ENCODE measurements at places on chromosomes 5 and 9. TPM values are rescaled to one million over a fixed set of nuclear protein-coding genes. Genes with fewer than 3 reads are reported as not detected.

- H3K4me1 ChIP-seq, result peaks cover 65% of the 10 kb centered on the region
- peaks cover 86% of the 10 kb centered on the region for H3K27me3 ChIP-seq
- DNase-seq, result no peak
- H3K27ac ChIP-seq, result no peak overlapping the region
- H3K4me3 ChIP-seq, result peak overlapping the region; percentile 72
- no peaks in the 10 kb centered on the region for H3K36me3 ChIP-seq
Observed at GRCh38 chr5:154475591-154476353, 2.3 kb downstream of the HAND1 start.

GPR150 gene
- 1.6 TPM for total RNA-seq

PCDHA3 gene
- not detected for total RNA-seq

DNA sequence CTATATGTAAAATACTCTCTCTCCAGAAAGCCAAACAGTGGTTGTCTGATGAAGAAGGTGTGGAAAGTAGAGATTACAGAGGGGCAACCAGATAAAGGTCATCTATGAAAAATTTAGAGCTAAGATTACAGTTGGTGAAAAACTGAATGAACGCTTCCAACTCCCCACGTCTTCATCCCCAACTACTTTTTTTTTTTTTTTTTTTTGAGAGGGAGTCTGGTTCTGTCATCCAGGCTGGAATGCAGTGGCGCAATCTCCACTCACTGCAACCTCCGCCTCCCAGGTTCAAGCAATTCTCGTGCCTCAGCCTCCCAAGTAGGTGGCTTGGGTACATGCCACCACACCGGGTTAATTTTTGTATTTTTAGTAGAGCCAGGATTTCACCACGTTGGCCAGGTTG, 64.3 kb downstream of the RAPGEF6 start:
- no peak overlapping the region for H3K27ac ChIP-seq
- peaks cover 6% of the 10 kb centered on the region for H3K36me3 ChIP-seq
- no peaks in the 10 kb centered on the region for H3K27me3 ChIP-seq
- no peak overlapping the region for H3K4me3 ChIP-seq

- peaks cover 93% of the 10 kb centered on the region for H3K4me1 ChIP-seq
- H3K27ac ChIP-seq, result peak overlapping the region; percentile 98
- H3K27me3 ChIP-seq, result no peaks in the 10 kb centered on the region
Observed at GRCh38 chr5:170273968-170274710, 23.4 kb downstream of the LCP2 start.

GRCh38 chr5:141855265-141856036, 22.8 kb downstream of the PCDH1 start:
- H3K4me3 ChIP-seq, result no peak overlapping the region
- H3K27ac ChIP-seq, result no peak overlapping the region
- no peaks in the 10 kb centered on the region for H3K27me3 ChIP-seq
- no peaks in the 10 kb centered on the region for H3K36me3 ChIP-seq

ANKRD34B gene
- total RNA-seq, result not detected

DNA sequence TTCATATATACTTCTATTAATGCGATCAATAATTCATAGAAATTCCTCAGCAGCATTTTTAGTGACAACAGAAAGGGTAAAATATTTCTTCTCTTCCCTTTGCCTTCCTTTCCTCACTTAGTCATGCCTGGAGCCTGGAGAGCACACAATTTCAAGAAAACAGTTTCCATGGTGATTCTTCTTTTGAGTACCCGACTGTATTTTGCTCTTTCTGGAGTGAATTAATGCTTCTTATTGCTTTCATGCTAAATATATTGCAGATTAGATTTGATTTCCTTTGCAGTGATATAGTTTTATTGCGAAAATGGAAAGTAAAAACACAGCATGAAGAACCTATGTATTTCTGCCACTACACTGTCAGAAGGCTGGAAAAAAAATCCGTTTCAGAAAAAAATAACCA, 153.5 kb downstream of the PPP2R2B start:
- H3K36me3 ChIP-seq, result peaks cover 11% of the 10 kb centered on the region
- no peak overlapping the region for H3K27ac ChIP-seq
- DNase-seq, result no peak
- H3K27me3 ChIP-seq, result no peaks in the 10 kb centered on the region

GRCh38 chr9:37971108-37971459, 67.2 kb upstream of the SLC25A51 start:
- H3K27ac ChIP-seq, result no peak overlapping the region
- no peaks in the 10 kb centered on the region for H3K4me1 ChIP-seq
- H3K4me3 ChIP-seq, result no peak overlapping the region
- H3K27me3 ChIP-seq, result peaks cover 3% of the 10 kb centered on the region

CKMT2 gene
- 0.78 TPM for total RNA-seq

DNA sequence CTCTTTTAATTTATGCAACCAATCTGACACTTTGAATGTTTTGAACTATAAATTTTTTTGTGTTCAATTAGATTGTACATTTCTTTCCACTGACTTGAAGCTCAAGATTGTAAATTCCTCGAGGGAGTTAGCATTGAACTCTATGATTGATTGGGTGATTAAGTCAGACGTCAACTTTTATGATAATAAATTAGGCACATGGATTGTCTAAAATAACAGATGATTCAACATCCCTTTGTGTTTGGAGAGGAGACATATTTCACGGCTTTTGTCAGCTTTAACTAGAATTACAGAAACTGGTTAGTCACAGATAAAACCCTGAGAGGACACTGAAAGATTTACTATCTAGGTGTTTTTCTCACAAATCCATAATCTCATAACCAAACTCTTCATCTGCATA, 32.7 kb upstream of the TXNDC8 start:
- no peaks in the 10 kb centered on the region for H3K4me1 ChIP-seq
- no peak for DNase-seq
- peaks cover 3% of the 10 kb centered on the region for H3K27me3 ChIP-seq
- no peak overlapping the region for H3K27ac ChIP-seq

GRCh38 chr9:133181561-133181960, 17.8 kb upstream of the GBGT1 start:
- no peak overlapping the region for H3K4me3 ChIP-seq
- no peaks in the 10 kb centered on the region for H3K36me3 ChIP-seq
- H3K4me1 ChIP-seq, result peaks cover 6% of the 10 kb centered on the region
- no peak overlapping the region for H3K27ac ChIP-seq

- H3K27me3 ChIP-seq, result no peaks in the 10 kb centered on the region
- no peak overlapping the region for H3K4me3 ChIP-seq
- H3K27ac ChIP-seq, result no peak overlapping the region
- H3K36me3 ChIP-seq, result no peaks in the 10 kb centered on the region
Observed at GRCh38 chr5:39396843-39397242, 27.9 kb downstream of the DAB2 start.

- H3K27me3 ChIP-seq, result no peaks in the 10 kb centered on the region
- DNase-seq, result no peak
- no peak overlapping the region for H3K27ac ChIP-seq
Observed at GRCh38 chr5:143142596-143143435, 260.7 kb downstream of the NR3C1 start.

DNA sequence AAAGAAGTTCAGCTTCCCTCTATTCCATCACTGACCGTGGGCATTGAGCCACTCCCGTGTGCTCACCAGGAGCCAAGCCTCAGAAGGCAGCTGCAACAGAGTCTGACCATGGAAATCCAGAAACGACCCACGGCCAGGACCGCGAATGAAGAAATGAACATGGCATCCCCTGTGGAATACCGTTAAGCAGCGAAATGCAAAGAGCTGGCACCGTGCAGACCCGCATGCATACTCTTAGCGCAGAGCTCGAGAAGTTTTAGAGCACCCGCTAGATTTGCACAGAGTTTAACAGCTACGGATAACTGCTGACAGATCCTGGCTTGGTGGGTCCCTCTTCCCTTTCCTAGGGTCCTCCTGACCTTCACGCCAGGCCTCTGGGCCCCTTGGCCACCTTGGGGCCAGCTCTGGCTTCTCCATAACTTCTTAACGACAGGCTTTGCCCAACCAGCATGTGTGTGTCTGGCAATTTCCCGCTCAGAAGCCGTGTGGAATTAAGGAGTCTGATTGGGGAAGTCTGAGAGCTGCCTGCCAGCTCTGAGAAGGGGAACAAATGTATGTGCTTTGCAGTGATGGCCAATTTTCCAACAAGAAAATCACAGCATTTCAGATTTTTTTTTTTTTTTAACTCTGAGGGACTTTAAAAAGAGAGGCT, 75.3 kb upstream of the COL5A1 start:
- no peak overlapping the region for H3K4me3 ChIP-seq
- H3K27me3 ChIP-seq, result no peaks in the 10 kb centered on the region
- no peak for DNase-seq
- peaks cover 12% of the 10 kb centered on the region for H3K36me3 ChIP-seq
- H3K4me1 ChIP-seq, result peaks cover 6% of the 10 kb centered on the region

- H3K27ac ChIP-seq, result no peak overlapping the region
- H3K4me3 ChIP-seq, result no peak overlapping the region
- H3K4me1 ChIP-seq, result no peaks in the 10 kb centered on the region
- H3K27me3 ChIP-seq, result no peaks in the 10 kb centered on the region
Observed at GRCh38 chr5:152601806-152602732, 197.0 kb upstream of the NMUR2 start.

DNA sequence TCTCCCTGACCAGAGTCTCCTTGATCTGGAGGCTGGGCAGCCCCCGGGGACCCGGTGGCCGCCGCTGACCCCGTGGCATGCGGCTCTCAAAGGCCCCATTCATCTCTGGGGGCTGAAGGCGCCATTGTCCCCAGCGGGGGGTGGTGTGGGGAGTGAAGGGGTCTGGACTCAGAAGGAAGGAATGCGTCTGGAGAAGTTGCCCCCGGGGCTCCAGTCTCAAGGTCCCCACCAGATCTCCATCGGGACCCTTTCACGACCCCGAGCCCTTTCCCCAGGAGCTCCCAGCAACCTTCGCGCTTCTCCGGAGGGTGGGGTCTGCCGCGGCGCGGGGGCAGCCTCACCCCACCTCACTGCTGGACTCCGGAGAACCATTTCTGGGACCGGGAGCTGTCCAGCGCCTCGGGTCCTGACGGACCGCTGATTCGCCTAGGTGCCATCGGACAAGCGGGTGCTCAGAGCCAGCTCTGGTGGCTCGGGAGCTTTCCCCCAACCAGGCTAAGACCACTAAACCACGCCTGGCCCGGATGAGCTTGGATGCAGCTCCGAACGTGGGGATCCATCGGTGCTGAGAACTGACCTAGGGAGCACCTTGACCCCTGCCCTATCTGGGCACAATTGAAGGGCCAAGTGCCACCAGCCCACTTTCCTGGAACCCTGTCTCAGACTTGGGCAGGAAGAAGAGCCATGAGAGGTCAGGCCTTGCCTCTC, 5.1 kb upstream of the PCDH1 start:
- H3K4me1 ChIP-seq, result peaks cover 12% of the 10 kb centered on the region
- no peak overlapping the region for H3K27ac ChIP-seq
- H3K4me3 ChIP-seq, result no peak overlapping the region
- no peak for DNase-seq

DNA sequence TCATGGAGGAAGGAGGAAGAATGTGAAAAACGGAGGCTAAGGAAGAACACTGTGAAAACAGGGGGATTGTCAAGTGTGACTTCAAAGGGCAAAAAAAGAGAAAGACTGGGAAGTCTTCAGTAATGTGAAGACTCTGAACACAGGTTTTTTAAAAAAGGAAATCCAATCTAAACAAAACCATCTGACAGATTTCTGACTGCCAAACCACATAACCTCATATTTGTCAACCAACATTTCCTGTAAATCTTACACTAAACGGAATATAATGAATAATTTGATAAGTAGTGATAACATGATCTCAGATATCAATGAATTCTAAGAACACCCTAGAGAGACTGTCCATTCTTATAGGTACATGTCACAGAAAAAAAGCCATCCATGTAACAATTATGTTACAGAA, 124.7 kb downstream of the FBN2 start:
- no peaks in the 10 kb centered on the region for H3K36me3 ChIP-seq
- no peaks in the 10 kb centered on the region for H3K27me3 ChIP-seq
- no peak for DNase-seq
- no peak overlapping the region for H3K27ac ChIP-seq
- no peak overlapping the region for H3K4me3 ChIP-seq
- no peaks in the 10 kb centered on the region for H3K4me1 ChIP-seq

DNA sequence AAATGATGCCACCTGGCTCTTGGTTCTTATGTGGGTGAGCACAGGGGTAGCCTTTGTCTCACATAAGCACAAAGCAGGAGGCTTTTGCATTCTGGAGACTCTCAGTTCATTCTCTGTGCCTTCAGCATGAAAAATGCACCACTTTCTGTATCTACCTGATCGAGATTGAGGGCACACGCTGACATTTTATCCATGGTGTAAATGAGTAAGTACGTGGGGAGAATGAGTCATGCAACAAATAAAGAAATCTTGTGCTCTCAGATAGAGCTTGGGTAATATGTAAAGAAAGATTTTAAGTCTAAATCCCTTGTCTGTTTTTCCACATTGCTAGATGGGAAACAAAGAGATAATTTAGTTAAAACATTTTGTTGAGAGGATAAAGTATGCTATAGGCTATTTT, 607.2 kb upstream of the WWC1 start:
- no peak overlapping the region for H3K27ac ChIP-seq
- no peaks in the 10 kb centered on the region for H3K36me3 ChIP-seq
- H3K4me1 ChIP-seq, result no peaks in the 10 kb centered on the region
- no peak overlapping the region for H3K4me3 ChIP-seq
- no peaks in the 10 kb centered on the region for H3K27me3 ChIP-seq
- DNase-seq, result no peak

PCDHGA12 gene
- total RNA-seq, result not detected

DNA sequence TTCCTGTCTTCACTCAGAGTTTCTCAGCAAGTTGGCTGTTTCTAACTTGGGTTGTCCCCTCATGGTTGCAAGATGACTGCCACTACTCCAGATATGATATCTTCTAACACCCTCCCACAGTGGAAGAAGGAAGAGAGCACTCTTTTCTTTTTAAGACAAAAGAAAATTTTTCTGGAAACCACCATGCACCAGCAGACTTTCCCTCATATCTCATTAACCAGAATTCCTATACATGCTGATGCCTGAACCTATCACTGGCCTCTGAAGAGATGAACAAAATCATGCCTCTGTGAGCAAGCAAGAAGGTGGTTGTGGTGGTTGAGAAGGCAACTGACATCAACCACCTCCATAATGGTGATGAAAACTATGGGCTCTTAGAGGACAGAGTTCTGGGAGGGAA, 56.8 kb downstream of the FEM1C start:
- no peak for DNase-seq
- peaks cover 26% of the 10 kb centered on the region for H3K27me3 ChIP-seq

- H3K4me1 ChIP-seq, result no peaks in the 10 kb centered on the region
- DNase-seq, result no peak
- no peaks in the 10 kb centered on the region for H3K36me3 ChIP-seq
Observed at GRCh38 chr5:155598552-155598951, 585.0 kb downstream of the KIF4B start.

- no peaks in the 10 kb centered on the region for H3K27me3 ChIP-seq
- no peak overlapping the region for H3K4me3 ChIP-seq
- no peaks in the 10 kb centered on the region for H3K36me3 ChIP-seq
Observed at GRCh38 chr5:153365547-153365946, 124.9 kb upstream of the GRIA1 start.

ACTBL2 gene
- not detected for total RNA-seq

PHYHD1 gene
- total RNA-seq, result 8.2 TPM

CDH6 gene
- not detected for total RNA-seq

PDE8B gene
- total RNA-seq, result 0.52 TPM

GRCh38 chr5:104431981-104432380, 869.4 kb upstream of the NUDT12 start:
- H3K4me3 ChIP-seq, result no peak overlapping the region
- H3K27me3 ChIP-seq, result no peaks in the 10 kb centered on the region
- no peak overlapping the region for H3K27ac ChIP-seq
- no peak for DNase-seq

ZNF483 gene
- 18.5 TPM for total RNA-seq
